CD4-positive, alpha-beta T cell treated with Interleukin-12 subunit alpha and Interleukin-12 subunit beta, for 1 hour (primary cell): ENCODE measurements at places on chromosomes 1 and 21.

GRCh38 chr1:26412180-26412840 is 1.7 kb downstream of the LIN28A start:
- DNase-seq: no peak

DNA sequence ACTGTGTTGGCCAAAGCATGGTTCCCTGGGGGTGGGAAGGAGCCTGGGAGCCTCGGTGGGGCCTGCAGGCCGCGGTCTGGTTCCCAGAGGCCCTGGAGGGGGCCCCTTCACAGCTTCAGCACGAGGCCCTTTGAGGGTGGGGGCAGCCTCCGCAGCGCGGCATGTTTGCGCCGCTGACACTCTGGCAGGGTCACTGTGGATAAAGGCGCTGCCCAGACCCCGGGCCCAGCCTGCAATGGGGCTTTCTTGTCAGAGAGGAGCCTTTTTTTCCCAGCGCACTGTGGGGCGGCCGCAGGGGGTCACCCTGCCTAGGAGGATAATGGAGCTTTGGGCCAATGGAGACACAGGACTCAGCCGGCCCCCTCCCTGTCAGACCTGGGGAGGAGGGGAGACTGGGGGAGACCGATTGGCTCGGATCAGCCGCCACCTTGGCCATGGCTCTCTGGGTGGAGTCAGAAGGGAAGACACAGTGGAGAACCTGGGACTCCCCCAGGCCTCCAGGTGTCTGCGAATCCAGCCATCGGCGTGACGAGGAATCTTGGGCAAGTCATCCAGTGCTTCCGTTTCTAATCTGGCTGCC is 26.0 kb downstream of the EPHB2 start:
- no peak for DNase-seq

- DNase-seq: no peak
Observed at GRCh38 chr1:235702412-235702811, 52.8 kb upstream of the GNG4 start.

GRCh38 chr1:225928186-225929175 is 4.4 kb upstream of the PYCR2 start:
- DNase-seq: peak; percentile 22

GRCh38 chr1:199261328-199261727 is 622.5 kb downstream of the PTPRC start:
- no peak for DNase-seq

- no peak for DNase-seq
Observed at GRCh38 chr1:21278860-21279845, 11.1 kb downstream of the ECE1 start.

- DNase-seq: no peak
Observed at GRCh38 chr1:65399003-65399402, 21.5 kb upstream of the LEPR start.

DNA sequence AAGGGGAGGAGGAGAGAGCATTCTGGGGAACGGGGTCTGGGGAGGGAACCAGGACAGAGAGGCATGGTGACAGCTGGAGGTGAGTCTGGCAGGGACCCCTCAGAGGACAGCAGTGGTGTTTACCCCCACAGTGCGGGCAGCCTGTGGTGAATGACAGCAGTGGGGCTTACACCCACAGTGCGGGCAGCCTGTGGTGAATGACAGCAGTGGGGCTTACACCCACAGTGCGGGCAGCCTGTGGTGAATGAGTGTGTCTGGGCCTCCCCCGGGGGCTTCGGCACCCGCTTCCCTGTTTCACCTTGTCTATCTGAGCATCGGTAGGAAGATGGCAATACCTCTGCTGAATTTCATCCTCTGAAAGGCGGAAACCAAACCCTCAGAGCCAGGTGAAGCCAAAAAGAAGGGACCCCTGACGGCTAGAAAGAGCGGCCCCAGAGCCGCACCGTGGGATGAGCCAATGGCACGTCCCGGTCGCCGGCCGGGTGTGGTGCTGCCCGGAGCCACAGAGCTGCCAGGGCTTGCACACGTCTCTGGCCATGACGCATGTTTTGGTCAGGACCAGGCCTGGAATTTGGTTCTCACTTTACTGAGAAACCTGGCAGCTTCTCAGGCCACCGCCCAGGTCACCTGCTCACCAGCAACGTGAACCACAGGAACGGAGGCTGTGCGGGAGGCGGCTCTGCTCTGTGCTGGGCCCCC is 54.1 kb downstream of the SIK1 start:
- no peak for DNase-seq

GRCh38 chr21:43971201-43971991 is 40.7 kb upstream of the TRAPPC10 start:
- DNase-seq: no peak

DNA sequence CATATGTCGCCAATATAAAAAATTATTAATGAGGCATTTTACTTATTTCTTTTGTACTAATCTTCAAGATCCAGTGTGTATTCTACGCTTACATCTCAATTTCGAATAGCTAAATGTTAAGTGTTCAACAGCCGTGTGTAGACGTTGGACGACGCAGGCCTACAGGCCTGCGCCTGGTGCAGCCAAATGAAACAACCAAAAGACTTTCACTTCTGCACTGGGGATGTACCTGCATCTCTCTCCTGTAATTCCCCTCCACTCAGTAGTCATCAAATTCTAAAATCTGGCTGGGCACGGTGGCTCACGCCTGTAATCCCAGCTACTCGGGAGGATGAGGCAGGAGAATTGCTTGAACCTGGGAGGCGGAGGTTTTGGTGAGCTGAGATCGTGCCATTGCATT is 76.8 kb upstream of the HNRNPU start:
- DNase-seq: no peak
